ENCODE measurements at places on chromosomes 12 and 14. TPM values are rescaled to one million over a fixed set of nuclear protein-coding genes. Genes with fewer than 3 reads are reported as not detected.

TGM1 gene
- 5.1 TPM for total RNA-seq

DNA sequence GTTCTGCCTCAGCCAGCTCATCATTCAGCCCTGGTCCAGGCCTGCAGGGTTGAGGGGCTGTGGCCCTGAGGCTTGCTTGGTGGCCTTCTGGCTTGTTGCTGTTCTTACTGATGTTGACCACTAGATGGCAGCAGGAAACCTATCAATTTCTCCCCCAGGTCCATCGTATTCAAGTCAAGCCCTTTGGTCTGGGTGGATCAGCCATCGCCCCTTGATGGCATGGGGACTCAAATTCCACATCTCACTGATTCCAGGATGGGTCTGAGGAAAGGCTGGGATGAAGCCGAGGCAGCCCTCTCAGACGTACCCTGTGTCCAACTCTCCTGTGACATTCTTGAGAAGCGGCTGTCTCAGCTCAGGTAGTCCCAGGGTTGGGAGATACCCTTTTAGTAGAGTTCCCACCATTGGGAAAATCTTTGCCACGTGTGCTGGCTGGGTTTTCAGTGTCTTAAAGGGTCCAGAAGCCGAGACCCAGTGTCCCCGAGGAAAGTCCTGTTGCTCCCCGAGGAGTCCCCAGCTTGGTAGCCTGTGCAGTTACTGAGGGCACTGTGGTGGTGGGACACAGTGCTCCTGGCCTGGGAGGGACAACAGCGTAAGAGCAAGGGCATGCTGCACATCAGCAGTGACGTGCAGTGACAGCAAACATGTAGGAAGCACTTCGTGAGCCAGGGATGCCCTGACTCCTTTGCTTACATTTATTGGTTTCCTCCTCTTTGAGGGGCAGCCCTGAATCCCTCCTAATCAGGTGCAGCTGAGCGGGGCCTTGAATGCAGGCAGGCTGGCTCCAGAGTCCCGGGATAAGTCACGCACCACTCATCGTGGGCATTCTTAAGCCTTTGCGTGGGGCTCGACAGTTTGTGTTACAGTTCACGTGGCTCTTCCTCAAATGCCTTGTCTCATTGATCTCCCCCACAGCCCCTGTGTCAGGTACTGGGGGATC lies 58.6 kb downstream of the TSPAN9 start:
- H3K27me3 ChIP-seq = peaks cover 26% of the 10 kb centered on the region
- no peak overlapping the region for H3K4me3 ChIP-seq
- H3K36me3 ChIP-seq = no peaks in the 10 kb centered on the region
- no peaks in the 10 kb centered on the region for H3K4me1 ChIP-seq
- H3K27ac ChIP-seq = no peak overlapping the region

PTPRO gene
- 0.15 TPM for total RNA-seq

DNA sequence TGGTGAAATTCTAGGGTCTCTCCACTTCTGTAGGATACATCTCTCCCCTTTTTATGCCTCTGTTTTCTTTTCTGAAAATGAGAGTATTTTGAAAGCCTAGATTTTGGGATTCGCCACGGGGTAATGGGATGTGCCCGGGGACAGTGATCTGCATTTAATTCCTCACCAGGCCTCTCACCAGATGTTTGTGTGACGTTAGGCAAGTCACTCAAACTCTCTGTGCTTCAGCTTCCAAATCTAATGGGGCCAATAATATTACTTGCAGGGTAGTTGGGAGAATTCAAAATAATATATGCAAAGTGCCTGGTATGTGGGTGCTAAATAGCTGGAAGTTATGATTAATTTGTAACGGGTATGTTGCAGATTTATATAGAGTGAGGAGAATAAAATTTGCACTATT lies 78.8 kb downstream of the C12orf75 start:
- no peak overlapping the region for H3K27ac ChIP-seq
- H3K36me3 ChIP-seq = peaks cover 7% of the 10 kb centered on the region
- H3K27me3 ChIP-seq = no peaks in the 10 kb centered on the region
- no peak overlapping the region for H3K4me3 ChIP-seq
- H3K4me1 ChIP-seq = peaks cover 15% of the 10 kb centered on the region

DNA sequence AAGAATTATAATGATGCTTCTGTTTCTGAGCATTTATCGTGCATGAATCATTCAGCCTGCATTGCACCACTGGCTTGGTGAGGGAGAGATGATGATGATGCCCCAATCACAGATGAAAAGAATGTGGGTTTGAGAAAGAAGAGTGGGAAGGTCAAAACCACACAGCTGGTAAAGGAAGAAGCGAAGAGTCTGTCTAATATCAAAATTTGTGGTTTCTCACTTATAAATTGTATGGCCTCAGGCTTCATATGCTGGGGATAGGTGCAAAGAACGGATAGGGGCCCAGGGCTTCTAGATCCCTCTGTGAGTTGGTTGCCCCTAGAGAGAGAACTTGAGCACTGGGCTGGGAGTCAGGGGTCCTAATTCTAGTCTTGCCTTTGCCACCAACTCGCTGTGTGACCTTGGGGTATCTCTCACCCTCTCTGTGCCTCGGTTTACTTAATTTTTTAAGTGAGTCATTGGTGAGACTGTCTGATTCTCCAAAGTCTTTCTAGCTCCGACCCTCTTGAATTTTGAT lies 2.2 kb downstream of the OASL start:
- H3K4me3 ChIP-seq = peak overlapping the region; percentile 93
- peak overlapping the region; percentile 97 for H3K27ac ChIP-seq
- DNase-seq = peak; percentile 62

CD69 gene
- total RNA-seq = 104 TPM

NGB gene
- total RNA-seq = not detected

- no peaks in the 10 kb centered on the region for H3K4me1 ChIP-seq
- DNase-seq = no peak
- peaks cover 9% of the 10 kb centered on the region for H3K27me3 ChIP-seq
Measured at GRCh38 chr12:7729746-7730145, 17.4 kb downstream of the CLEC4C start.

DNA sequence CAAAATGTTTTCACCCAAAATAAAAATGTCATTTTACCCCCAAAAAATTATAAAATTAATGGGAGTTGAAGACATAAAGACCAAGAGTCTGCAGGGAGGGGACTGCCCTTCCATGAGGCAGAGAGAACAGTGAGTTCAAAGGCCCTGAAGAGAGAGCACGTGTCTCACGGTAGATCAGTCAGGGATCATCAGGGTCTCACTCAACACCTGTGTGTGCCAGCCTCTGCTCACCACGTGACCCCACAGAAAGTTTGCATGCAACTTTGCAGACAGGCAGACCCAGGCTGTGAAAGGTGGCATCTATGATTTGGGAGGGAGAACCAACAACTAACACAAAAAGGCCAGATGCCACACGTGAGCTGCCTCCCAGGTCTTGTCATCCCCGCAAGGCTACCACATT lies 33.1 kb downstream of the CLMN start:
- H3K27ac ChIP-seq = no peak overlapping the region
- no peaks in the 10 kb centered on the region for H3K36me3 ChIP-seq
- no peak for DNase-seq
- peaks cover 10% of the 10 kb centered on the region for H3K27me3 ChIP-seq
- H3K4me3 ChIP-seq = no peak overlapping the region
- H3K4me1 ChIP-seq = no peaks in the 10 kb centered on the region

GARIN6 gene
- not detected for total RNA-seq

- H3K36me3 ChIP-seq = no peaks in the 10 kb centered on the region
- no peak for DNase-seq
- no peak overlapping the region for H3K4me3 ChIP-seq
- H3K27me3 ChIP-seq = no peaks in the 10 kb centered on the region
- H3K4me1 ChIP-seq = no peaks in the 10 kb centered on the region
Measured at GRCh38 chr14:88986146-88986841, 161.8 kb downstream of the TTC8 start.

CLEC4C gene
- not detected for total RNA-seq

RTL1 gene
- total RNA-seq = not detected

DNA sequence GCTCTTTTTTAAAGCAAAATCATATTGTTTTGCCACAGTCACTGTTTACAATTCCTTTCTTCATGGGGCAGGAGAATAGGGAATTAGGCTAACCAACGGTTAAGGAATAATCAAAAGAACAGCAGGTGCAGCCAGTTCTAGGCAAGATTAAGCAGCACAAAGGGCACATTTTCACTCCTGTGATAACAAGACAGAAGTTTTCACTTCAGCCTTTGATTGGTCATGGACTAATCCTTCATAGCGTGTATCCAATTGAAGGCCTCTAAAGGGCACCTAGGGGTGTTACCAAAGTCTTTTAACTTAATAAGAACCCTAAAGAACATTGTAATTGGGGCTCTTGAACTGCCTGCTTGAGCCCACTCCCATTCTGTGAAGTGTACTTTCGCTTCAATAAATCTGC lies 206.9 kb upstream of the AMIGO2 start:
- no peaks in the 10 kb centered on the region for H3K27me3 ChIP-seq
- no peak for DNase-seq
- no peaks in the 10 kb centered on the region for H3K4me1 ChIP-seq
- H3K4me3 ChIP-seq = no peak overlapping the region

GRCh38 chr12:58860788-58861240 lies 59.5 kb downstream of the LRIG3 start:
- no peak for DNase-seq
- H3K4me3 ChIP-seq = no peak overlapping the region
- H3K27me3 ChIP-seq = no peaks in the 10 kb centered on the region
- H3K36me3 ChIP-seq = no peaks in the 10 kb centered on the region

GRCh38 chr14:101497684-101498525 lies 63.4 kb upstream of the DIO3 start:
- H3K36me3 ChIP-seq = no peaks in the 10 kb centered on the region
- peaks cover 8% of the 10 kb centered on the region for H3K27me3 ChIP-seq
- no peak overlapping the region for H3K4me3 ChIP-seq
- H3K27ac ChIP-seq = no peak overlapping the region
- no peaks in the 10 kb centered on the region for H3K4me1 ChIP-seq
- DNase-seq = no peak

DNA sequence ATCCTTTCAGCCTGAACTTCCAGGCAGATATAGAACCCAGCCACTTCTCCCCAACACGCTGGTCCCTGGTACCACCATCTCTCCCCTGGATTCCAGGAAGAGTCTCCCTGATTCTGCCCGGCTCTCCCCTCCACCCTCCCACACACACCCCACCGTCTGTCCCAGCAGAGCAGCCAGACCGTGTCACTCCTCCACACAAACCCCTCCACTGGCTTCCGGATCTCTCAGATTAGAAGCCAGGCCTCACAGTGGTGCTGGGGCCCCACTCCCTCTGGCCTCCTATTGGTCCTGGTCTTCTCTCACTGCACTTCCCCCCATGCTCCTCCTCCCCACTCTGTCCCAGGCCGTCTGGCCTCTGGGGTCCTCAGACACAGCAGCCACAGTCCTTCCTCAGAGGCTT lies 52.4 kb upstream of the CDKN3 start:
- DNase-seq = no peak
- H3K4me1 ChIP-seq = no peaks in the 10 kb centered on the region
- H3K27me3 ChIP-seq = peaks cover 21% of the 10 kb centered on the region
- H3K4me3 ChIP-seq = no peak overlapping the region
- H3K27ac ChIP-seq = no peak overlapping the region

- DNase-seq = no peak
- peaks cover 65% of the 10 kb centered on the region for H3K27me3 ChIP-seq
- no peak within 1 kb of the TSS for H3K27ac ChIP-seq
- H3K4me3 ChIP-seq = peak within 1 kb of the TSS; percentile 48
- no peaks in the 10 kb centered on the region for H3K36me3 ChIP-seq
Measured at GRCh38 chr12:21940549-21941505, at the start of gene ABCC9. TSS of gene ABCC9 (minus strand) at chr12:21941426. CDS start at chr12:21936674, 4,752 bp downstream.

RPL10L gene
- total RNA-seq = not detected

CACNA1C gene
- 0.26 TPM for total RNA-seq

PYM1 gene
- total RNA-seq = 46.7 TPM

DNA sequence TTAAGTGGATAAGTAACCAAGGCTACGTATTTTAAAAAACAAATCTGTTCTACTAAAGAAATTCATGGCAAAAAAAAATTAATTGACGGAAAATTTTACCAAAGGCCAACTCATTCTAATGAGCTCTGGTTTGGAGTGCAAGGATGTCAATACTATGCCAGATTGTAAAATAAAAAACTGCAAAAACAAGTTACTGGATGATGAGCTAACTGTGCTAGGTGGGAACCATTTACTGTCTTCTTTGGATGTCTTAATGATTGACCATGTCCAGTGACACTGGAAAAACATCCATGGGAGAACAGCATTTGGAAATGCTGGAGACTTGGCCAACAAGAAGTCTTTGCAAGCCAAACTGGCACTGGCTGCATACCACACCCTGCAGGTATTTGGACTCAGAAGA lies 41.6 kb downstream of the KITLG start:
- DNase-seq = no peak
- H3K4me1 ChIP-seq = no peaks in the 10 kb centered on the region
- H3K27me3 ChIP-seq = no peaks in the 10 kb centered on the region
- no peak overlapping the region for H3K4me3 ChIP-seq

ALG10 gene
- total RNA-seq = 21.9 TPM

BDKRB1 gene
- not detected for total RNA-seq

DNA sequence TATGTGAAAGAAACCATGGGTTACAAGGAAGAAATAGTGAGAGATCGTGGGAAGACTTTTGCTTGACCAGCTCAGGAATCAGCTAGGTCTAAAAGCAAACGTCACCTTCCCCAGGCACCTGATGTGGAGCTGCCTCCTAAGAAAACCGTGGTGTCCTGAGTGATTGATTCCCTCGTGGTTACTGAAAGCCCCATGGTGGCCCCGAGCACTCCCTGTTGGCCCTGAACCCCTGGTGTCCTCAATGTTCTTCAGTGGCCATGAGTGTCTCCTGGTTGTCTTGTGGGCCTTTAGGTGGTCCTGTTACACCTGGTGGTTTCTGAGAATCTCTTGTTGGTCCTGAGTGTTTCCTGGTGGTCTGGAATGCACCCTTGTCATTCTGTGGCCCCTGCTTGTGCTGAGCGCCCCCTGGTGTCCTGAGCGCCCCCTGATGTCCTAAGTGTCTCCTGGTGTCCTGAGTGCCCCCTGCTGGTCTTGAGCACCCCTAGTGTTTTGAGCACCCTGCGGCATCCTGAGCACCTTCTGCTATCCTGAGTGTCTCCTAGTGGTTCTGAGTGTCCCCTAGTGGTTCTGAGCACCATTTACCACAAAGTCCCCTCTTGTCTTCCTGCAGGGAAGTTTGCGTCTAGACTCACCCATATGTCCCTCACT lies 518.7 kb downstream of the TMEM121 start:
- no peaks in the 10 kb centered on the region for H3K36me3 ChIP-seq
- no peak overlapping the region for H3K4me3 ChIP-seq
- H3K27me3 ChIP-seq = peaks cover 54% of the 10 kb centered on the region
- H3K27ac ChIP-seq = no peak overlapping the region
- peak; percentile 89 for DNase-seq

DNA sequence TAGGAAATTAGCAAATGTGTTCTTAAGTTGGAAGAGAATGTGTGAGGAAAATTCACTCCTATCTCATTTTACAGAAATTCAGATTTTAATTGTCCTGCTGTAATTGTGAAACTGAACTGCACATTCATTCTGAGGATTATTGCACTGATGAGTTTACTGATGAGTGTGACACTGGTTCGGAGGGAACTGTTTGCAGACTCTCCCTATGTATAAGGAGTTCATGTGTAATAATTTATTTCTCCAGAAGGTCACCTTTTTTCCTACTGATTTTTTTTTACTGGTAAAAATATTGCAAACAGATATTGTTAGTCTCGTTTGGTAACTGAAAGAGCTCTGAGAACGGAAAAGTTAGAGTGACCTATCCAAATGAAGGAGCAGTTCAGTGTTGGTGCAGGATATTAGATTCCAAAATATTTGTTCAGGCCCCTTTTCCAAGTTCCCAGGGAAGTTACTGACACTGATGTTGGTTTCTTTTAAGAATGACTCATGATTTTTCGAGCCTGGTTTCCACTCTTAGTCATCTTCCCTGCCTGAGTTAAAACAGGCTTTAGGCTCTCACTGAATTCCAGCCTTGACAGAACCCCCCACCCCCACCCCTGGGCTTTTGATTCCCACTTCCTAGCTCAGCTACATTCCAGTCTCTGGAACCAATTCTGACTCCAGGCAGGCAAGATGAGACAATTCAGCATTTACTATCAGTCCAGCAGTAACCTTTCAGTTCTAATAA lies 18.4 kb downstream of the ANO6 start:
- H3K36me3 ChIP-seq = peaks cover 14% of the 10 kb centered on the region
- DNase-seq = no peak
- H3K27ac ChIP-seq = peak overlapping the region; percentile 25
- H3K27me3 ChIP-seq = no peaks in the 10 kb centered on the region

All from activated CD8-positive, alpha-beta memory T cell treated with anti-CD3 and anti-CD28 coated beads, Interleukin-2, amount 10 ng/mL, durations not matched to agents 7 days and 5 days (primary cell).